ENCODE measurements at places on chromosomes 13 and 19.

DNA sequence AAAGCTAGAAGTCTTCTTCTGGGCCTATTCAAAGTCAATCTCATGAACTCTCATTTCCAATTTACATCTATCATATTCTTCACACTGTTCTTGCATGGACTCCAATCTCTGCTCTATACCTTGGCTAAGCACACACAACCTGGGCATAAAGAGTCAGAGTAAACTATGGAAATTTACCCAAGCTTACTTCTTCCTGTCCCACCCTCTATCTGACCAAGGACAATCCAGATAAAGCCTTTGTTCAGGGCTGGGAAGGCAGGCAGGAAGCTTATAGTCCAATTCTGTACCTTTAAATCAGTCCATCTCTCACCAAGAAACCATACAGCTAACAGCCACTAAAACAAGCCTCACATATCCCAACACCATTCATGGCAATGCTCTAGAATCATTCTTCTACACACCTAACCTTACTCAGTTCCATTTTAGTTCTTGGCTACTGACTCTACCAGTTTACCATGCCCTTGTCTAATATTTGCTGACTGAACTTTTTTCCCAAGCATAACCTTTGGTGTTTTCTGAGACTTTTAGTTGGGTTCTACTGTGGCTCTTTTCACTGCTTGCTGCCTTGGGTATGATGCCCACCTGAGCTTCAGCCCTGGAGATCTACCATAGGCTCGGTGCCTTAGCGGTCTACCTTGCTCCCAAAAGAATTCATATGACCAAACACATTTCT lies 38.9 kb downstream of the N4BP2L2 start:
- DNase-seq, result no peak

DNA sequence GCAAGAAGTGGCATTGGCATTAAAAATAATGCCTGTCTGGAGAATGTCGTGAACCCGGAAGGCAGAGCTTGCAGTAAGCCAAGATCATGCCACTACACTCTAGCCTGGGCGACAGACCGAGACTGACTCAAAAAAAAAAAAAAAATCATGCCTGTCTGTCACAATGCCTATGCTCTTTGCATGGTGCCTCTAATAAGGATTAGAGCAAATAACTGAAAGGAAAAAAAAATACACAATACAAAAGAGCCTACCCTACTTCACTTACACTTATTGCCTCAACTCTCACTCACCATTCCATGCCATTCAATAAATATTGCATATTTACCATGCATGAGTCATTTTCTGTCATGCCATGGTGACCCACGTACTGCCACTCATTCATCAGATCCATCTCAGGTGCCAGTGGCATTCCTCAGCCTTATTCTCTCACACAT lies 49.1 kb downstream of the TBC1D4 start:
- DNase-seq, result no peak

- DNase-seq, result no peak
Observed at GRCh38 chr19:27705896-27706295, 1507.1 kb downstream of the UQCRFS1 start.

DNA sequence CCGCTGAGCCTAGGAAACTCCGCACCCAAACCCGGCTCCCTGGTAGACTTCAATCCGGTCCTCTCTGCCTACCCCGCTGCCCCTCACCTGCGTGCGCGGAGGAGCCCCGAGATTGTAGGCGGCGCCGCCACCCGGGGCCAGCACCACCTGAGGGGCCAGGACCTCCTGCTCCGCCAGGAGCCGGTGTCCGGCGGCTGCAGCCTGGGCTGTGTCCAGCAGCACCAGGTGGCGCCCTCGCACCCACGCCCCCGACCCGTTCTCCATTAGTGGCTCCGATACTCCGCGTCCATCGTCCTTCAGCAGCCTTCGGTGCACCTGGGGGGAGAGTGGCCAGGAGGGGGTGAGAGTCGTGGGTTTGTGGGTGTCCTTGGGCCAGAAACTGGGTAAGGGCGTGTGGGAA lies 18.5 kb downstream of the MAN2B1 start:
- no peak for DNase-seq

DNA sequence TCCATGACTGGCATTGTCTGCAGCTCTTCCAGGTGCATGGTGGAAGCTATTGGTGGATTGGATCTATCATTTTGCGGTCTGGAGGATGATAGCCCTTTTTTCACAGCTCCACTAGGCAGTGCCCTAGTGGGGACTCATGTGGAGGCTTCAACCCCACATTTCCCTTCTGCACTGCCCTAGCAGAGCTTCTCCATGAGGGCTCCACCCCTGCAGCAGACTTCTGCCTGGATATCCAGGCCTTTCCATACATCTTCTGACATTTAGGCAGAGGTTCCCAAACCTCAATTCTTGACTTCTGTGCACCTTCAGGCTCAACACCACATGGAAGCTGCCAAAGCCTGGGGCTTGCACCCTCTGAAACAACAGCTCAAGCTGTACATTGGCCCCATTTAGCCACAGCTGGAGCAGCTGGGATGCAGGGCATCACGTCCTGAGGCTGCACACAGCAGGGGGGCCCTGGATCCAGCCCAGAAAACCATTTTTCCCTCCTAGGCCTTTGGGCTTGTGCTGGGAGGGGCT lies 800.2 kb upstream of the MIR17HG start:
- no peak for DNase-seq

DNA sequence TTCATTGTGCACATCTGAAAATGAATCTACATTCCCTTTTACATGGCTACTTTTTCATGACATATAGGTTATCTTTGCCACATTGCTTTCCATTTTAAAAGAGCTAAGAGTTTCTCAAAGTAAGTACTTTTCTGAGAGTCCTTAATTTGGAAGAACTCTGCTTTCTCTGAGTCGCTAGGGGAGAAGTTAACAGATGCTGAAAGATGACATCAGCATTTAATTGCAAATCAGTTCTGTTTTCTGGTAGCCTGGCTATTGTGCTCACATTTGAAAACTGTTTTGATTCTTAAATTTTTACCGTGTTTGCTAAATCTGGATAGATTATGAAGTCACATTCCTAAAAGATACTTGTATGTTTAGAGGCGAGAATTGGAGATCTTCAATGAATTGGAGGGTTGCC lies 107.7 kb upstream of the C1QTNF9B start:
- DNase-seq, result no peak

GRCh38 chr13:69458013-69458412 lies 649.6 kb upstream of the ATXN8OS start:
- DNase-seq, result no peak

DNA sequence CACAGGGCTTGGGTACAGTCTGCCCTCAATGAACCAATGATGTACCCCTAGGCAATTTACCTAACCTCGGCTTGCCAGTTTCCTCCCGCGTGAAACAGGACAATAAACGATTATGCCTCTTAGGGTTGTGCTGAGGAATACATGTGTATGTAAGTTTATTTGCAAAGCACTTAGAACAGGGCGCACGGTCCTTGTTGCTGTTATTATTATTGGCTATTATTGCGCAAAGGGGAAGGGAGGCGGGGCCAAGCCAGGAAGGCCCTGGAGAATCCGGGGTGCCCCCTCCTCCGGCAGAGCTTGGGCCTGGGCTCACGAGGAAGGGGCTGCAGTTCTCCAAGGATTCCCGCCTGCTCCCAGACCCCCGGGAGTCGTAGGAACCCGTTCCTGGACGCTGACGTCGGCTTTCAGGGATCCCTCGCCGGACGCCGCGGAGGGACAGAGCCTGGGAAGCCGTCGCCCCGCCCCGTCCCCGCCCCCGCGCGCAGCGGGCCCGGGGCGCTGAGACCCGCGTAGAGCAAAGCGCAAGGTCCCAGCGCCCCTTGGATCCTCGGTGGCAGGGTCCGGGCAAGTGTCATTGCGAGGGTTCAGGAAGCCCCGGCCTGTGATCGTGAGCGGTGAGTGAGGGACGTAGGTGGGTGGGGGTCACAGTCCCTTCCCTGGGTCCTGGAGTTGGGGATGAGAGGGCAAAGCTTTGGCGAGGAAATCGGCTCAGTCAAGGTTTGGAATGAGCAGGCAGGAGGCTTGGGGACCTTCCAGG lies at the start of gene TMEM91:
TSS of gene TMEM91 (plus strand) at position 293 of the 757 bp plus-strand sequence. CDS start 1,777 bp downstream, outside the sequence.
- peak; percentile 23 for DNase-seq

DNA sequence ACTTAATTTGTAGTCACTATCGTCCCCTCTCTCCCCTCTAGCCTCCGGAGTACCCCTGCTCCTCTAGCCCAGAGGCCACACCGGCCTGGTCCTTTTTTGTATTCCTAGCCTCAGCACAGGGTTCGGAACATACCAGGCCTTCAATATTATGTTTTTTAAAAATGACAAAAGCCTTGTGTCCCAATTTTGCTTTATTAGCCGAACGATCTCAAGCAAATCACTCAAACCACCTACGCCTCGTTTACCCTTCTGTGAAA lies 463 bp upstream of the POMP start:
- no peak for DNase-seq

DNA sequence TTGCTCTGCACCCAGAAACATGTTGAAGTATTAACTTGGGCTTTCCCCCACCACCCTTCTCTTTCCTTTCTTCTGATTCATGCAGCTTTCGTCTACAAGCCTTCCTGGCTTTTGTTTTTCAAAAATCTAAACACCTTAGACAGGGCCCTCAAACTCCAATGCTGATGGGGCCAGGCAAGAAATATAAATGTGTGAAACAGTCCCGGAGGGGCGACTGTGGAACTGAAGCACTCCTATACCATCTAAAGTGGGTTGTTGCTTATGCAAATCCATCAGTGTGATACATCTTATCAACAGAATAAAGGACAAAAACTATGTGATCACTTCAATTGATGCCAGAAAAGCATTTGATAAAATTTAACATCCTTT lies 6.1 kb downstream of the FCGBP start:
- DNase-seq, result no peak

GRCh38 chr19:49437231-49437630 lies 4.1 kb downstream of the SLC17A7 start:
- no peak for DNase-seq

DNA sequence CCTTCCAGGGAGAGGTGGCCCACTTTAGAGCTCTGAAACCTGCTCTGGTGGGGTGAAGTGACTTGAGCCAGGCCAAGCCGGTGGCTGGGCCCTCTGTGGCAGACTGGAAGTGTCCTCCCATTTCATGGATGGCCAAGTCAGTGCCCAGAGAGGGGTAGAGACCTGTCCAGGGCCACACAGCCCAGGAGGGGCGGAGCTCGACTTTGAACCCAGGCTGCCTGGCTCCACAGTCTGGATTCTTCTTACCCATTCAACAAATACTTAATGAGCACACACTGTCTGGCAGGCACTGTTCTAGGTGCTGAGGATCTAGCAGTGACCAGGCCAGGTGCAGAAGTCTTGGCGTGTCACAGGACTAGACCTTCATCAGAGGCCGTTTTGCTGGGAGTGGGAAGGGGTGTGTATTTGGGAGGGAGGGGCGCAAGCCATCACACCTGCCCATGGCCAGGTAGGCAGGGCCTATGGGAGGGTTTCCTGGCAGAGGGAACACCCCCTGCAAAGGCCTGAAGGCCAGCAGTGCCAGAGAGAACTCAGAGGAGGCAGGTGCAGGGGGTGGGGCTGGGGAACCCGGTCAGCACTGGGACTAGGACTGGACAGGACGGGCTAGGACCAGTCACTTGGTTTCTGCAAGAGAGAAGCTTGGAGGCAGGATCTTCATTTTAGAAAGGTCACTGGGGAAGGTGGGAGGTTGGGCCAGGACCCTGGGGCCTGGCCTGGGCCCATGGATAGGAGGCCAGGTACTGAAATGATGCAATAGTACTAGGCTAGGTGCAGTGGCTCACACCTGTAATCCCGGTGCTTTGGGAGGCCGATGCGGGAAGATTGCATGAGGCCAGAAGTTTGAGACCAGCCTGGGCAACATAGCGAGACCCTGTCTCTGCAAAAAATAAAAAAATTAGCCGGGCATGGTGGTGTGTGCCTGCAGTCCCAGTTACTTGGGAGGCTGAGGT lies 31.8 kb downstream of the DNM2 start:
- no peak for DNase-seq

- DNase-seq, result no peak
Observed at GRCh38 chr19:12727745-12728433, 4.2 kb upstream of the TNPO2 start.

Data from NCI-H1930 (cell line).